Coronary artery (tissue), 2 donors: ENCODE measurements at places on chromosomes 2 and 18.

GRCh38 chr2:196635156-196635555, 4.4 kb upstream of the CCDC150 start:
- no peak for DNase-seq

GRCh38 chr2:72989770-72990556, 72.6 kb downstream of the EMX1 start:
- peak; percentile 78 for DNase-seq

DNA sequence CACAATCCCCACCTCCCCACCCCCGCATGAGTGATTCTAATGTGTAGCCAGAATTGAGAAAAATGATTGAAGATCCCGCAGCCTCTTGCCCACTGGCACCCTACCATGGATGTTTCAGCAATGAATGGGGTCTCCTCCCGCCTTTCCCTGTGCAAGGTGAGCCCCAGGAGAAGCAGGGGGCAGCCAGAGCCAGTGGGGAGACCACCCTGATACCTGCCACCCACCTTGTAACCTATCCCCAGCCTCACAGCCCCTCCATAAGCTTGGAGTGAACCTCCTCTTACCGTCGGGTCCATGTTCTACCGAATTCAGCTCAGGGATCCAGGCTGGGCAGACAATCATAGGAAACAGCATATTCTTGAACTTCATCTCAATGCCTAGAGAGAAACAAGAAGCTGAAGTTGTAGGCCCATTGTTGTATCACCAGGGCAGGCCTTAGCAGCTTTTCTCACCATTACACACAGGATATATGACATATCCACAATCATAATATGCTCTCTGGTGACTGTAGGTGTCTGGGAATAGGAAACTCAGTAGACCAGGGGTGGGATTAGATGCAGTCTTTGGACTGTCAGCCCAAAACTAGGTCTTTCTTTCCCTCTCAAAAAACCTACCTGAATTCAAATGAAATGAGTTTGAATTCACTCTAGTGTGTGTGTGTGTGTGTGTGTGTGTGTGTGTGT, 30.9 kb downstream of the XDH start:
- peak; percentile 9 for DNase-seq

DNA sequence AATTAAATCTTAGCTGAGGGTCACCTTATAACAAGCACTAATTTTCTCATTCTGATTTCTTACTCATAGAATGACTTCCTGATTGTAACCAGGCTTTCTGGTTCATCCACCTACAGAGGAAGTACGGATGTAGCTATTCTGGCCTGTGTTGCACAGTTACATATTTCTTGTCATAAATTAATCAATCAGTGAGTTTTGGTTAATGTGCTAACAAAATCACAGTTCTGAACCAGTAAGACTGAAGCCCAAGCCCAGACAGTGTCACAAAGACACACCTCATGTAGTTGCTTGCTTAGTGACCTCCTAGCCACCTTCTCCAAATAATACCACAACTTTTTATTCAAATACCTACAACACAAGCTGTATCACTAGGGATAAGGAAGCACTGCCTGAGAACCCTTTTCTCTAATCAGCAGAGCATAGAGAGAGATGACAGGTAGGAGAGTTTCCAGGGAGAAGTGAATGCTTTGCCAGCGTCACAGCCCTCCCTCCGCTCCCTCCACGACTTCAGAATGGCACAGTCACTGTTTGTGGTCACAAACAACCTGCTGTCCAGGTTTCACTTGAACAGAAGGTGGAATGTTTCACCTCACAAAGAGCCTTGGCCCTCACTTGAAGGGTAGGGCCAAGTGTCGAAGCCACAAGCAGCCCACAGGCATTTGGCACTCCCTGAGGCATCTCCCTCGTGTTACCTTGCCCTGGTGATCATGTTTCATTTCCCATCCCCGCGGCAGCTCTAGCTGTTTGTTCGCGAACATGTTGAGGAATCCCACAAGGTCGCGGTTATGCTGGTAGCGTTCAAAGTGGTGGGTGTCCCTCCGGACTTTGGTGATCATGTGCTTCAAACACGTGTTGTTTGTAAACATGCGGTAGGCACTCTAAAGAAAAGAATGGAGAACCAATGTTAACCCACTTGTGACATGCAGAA, 120.8 kb upstream of the STK17B start:
- DNase-seq: no peak

- DNase-seq: no peak
Observed at GRCh38 chr2:21407851-21408250, 284.1 kb downstream of the TDRD15 start.

GRCh38 chr2:24845691-24846090, 52.5 kb downstream of the CENPO start:
- DNase-seq: no peak

GRCh38 chr2:137935591-137935990, 28.7 kb upstream of the HNMT start:
- no peak for DNase-seq

- no peak for DNase-seq
Observed at GRCh38 chr18:13626544-13626908, 99.8 kb downstream of the FAM210A start.

DNA sequence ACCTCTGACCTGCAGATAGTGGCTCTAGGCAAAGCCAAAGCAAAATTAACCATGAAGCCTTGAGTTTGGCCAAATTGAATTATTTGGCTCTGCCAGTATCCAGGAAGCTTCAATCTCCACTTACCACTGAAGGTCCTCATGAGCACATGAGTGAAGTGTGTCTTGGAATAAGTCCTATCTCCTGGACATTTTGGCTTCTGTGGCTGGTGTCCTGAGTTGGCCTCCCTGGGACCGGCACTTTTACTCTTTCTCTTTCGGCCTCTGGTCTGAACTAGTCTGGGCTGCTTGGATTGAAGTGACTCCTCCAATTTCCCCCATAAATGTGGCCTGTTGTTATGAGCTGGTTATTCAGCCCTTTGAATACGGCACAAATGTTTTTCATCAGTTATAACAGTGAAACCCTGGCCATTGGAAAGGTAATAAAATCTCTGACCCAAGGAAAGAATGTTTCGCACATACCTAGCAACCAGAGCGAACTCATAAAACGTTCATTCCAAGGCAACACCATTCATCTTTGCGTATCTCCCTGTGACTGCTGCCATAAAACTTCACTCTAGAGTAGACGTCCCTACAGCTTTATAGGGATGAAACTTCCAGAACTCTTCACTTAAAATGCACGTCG, 216.4 kb downstream of the LPIN1 start:
- no peak for DNase-seq

DNA sequence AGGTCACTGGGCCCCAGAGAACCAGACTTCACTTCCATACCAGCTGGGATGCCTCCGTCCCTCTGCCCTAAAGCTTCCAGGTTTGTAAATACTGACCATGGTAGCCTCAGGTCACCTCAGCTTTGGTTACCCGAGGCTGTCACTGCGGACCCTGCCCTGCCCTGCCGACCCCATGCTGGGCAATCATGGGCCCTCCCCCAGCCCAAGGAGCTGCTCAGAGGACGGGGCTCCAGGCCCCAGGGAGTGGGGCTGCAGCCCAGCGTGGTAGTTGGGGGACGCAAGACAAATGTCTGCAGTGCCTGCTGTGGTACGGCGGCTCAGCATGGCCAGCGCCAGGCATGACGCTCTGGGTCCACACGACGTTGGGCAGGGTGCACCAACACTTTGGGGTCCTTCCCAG, 25.3 kb downstream of the RAMP1 start:
- DNase-seq: no peak

DNA sequence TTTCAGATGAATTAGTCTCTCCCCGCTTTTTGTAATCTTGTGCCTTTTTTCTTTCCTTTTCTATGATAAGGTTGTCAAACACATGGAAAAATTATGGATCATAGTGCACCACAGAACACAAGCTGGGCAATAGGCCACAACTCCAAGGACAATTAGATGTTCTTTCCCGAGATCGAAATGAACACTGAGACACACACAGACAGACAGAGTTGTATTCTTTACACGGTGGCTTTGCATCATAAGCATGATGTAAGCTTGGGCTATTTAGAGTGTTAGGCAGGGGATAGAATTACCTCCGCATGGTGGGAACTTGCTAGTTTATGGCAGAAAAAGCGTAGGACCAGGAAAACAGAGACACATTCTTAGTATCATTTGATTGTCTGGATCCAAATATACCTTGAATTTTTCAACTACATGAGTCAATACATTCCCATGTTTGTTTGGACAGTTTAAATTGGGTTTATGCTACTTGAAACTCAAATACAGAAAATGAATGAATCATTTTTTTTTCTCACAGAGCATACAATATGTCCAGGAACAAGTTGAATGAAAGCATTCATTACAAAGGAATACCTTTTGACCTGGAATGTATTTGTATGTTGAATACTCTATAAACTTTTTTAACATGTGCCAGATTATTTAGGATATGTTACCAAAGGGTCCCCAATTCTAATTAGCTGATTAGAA, 1611.5 kb upstream of the TMEFF2 start:
- DNase-seq: no peak

DNA sequence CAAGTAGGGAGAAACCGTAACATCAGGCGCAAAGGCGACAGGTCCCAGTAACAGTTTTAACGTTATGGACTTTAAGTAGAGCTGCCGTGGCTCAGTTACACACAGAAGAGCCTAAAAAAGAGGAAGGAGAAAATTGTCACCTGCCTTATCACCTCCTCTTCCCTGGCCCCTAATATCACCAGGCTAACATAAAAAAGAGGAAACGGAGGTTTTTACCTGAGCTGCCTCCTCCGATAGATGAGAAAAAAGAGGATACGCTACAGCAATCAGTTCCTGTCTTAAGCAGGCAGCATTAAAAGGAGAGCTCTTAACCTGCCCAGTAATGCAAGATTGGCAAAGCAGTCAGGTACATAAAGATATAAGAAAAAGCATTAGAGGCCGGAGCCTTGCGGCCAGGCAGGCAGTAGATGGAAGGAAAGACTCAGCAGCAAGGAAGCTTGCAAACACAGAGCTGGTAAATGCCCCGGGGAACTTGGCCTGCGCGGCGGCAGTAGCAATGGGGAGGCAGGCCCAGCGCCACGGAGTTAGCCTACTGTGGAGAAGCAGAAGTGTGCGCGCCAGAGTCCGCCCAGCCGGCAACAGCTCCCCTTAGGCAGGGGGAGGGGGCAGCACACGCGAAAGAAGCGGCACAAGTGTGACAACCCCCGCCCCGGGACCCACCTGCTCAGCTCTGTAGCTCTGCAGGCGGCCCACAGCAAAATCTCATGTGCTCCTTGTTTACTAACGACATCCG, 116.3 kb upstream of the SCN7A start:
- no peak for DNase-seq

GRCh38 chr2:58155160-58155778, 85.9 kb downstream of the FANCL start:
- DNase-seq: no peak

DNA sequence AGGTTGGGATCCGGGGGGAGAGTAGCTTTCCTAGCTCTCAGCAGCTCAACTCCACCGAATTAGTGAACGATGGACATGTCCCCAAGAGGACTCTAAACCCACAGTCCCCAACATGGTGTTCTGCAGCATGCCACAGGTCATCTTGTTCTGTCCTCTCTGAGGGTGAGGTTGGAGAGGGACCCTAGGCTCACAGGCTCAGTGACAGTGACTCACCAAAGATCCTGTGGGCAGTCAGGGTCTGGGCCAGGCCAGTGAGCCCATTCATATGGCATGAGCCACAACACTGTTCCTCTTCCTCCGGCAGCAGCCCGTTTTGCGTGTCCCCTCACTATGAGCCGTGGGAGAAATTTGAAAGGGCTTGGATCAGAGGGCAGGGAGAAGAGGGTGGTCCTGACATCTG, 2.8 kb upstream of the SLC20A1 start:
- no peak for DNase-seq

DNA sequence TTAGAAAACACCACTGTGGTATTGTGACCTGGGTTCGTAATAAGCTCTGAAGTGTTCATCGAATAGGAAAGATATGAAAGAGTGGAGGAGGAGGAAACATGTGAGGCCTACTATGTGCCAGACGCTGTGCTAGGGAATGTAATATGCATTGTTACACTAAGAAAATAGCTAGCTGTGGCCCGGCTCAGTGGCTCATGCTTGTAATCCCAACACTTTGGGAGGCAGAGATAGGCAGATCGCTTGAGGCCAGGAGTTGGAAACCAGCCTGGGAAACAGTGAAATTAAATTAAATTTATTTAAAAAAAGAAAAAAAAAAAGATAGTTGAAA, 49.2 kb upstream of the ZNF397 start:
- no peak for DNase-seq

- DNase-seq: no peak
Observed at GRCh38 chr2:111697560-111697959, 186.4 kb downstream of the ANAPC1 start.

- no peak for DNase-seq
Observed at GRCh38 chr2:197183355-197183754, 127.2 kb downstream of the ANKRD44 start.

DNA sequence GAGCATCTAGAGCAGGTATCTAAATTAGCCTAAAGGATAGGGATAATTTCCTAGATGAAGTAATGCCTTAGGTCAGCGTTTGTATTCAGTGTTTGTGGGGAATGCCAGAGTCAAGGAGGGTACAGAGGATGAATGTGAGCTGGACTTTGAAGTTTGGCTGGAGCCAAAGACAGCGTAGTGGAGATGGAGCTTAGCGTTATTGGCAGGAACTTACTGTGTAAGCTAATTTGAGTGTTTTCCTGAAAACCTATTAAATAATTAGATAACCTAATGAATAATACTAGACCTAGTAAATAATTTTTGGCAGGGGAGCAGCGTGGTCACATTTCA, 4.2 kb downstream of the RNF138 start:
- no peak for DNase-seq

DNA sequence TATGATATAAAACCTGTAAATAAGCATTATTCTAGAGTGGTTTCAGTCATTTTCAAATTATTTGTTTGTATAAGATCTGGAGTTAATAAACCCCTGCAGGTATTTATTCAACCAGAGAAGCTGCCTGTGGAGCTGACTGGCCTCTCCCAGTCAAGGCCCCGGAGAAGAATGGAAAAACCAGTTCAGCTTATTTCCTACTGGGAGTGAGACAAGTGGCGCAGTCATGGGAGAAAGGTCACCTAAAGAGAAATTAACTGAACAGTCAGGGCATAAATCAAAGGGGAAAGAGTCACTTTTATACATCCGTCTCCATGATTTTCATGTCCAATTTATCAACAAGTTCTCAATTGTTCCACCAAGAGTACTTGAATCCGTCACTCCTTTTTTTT, 240.9 kb downstream of the RNF152 start:
- no peak for DNase-seq
